ENCODE measurements at places on chromosomes 5 and 9.

GRCh38 chr5:38208782-38209378, 49.5 kb upstream of the EGFLAM start:
- no peak for DNase-seq

GRCh38 chr5:109700516-109701153, 10.9 kb downstream of the MAN2A1 start:
- DNase-seq = no peak

DNA sequence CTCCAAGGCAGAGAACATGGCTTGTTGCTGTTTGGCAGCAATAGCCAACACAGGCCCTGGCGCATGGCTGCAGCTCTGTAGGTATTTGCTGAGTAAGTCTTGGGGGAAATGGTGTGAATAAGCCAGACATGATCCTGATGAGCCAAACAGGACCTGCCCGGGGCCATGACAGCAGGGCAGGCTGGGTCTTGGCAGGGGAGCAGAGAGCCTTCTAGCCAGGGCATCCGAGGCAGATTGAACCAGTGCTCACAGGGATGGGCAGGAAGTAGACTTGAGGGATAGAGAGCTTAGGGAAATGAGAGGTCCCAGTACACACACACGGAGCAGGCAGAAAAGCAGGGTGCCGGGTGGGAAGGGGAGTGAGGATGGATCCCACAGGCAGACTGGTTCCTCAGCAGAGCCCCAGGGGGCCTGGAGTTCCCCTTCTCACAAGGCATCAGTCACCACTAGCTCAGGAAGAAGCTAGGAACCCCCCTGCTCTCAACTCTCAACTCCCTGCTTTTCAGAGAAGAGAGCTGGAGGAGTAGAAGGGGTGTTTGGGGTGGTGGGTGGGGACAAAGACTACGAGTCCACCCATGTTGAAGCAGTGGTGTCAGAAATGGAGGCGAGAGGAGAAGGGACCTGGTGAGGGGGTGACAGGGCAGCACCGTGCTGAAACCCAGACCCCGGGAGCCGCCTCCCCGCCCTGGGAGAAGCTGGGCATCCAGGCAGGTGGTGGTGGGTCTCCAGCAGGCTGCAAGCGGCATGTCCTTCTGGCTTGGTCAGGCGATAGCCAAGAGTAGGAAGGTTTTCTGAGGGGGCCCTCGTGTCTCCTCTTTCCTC, 111.1 kb downstream of the RGS3 start:
- DNase-seq = no peak

DNA sequence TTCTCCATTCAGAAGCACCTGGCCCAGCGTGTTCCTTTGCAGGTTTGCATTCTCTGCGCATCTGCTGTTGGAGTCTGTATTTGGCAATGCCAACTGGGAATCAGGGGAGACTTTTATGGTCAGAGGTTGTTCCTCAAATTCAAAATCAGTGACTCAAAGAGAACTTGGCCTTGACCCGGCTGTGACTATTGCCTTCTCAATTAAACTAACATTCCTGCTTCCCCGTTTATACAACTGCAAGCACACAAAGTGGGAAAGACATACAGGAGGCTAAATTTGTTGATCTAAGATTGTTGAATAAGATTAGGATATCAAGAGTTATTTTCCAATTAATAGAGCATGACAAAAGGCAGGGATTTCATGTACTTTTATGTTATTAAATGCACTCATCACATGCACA, 402.4 kb upstream of the IRX2 start:
- no peak for DNase-seq

DNA sequence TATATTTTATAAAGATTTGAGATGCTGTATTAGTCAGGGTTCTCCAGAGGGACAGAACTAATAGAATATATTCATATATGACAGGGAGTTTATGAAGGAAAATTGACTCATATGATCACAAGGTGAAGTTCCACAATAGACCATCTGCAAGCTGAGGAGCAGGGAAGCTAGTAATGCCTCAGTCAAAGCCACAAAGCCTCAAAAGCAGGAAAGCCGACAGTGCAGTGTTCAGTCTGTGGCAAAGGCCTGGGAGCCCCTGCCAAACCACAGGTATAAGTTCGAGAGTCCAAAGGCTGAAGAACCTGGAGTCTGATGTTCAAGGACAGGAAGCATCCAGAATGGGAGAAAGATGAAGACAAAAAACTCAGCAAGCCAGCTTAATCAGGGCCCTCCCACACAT, 382.2 kb downstream of the LRRC70 start:
- DNase-seq = no peak
